ENCODE measurements at places on chromosomes 13 and 19.

- DNase-seq, result no peak
These were observed 308.8 kb upstream of the PCDH9 start for GRCh38 chr13:67538906-67539305.

- no peak for DNase-seq
These were observed 23.7 kb downstream of the NHLRC3 start for GRCh38 chr13:39062004-39062403.

DNA sequence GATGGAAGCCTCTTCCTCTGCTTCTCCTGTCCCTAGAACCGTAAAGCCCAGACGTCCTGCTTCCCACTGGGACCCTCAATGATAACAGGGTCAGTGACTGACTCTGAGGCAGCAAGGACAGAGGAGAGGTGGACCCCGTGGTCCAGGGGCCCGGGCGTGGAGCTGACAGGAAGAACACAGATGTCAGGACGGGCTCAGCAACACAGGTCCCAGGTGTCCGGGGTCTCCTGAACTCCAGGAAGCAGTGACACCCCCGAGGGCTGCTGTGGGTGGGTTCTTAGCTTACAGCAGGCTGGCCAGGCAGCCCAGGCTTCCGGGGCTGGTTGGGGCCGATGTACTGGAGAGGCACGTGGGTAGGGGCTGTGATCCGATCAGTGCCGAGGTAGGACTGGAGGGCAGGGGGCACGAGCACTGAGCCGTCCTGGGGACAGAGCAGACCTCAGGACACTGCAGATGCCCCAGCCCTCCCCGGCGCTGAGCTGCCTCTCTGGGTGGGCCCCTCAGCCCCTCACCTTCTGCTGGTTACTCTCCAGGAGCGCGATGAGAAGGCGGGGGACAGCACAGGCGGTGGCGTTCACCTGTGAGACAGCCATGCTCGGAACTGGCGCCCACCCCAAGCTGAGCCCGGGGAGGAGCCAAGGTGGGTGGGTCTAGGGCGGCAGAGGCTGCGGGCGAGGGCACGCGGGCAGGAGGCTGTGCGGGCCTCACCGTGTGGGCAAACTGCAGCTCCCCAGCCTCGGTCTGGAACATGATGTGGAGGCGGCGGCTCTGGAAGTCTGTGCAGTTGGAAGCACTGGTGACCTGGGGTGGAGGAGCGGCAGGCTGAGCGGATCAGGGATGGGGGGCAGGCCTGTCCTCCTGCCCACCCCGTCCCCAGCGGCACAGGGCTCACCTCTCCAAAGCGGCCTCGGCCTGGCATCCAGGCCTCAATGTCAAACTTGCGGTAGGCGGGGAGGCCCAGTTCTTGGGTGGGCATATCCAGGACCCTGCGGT lies 3.6 kb upstream of the CCER2 start:
- DNase-seq, result no peak

DNA sequence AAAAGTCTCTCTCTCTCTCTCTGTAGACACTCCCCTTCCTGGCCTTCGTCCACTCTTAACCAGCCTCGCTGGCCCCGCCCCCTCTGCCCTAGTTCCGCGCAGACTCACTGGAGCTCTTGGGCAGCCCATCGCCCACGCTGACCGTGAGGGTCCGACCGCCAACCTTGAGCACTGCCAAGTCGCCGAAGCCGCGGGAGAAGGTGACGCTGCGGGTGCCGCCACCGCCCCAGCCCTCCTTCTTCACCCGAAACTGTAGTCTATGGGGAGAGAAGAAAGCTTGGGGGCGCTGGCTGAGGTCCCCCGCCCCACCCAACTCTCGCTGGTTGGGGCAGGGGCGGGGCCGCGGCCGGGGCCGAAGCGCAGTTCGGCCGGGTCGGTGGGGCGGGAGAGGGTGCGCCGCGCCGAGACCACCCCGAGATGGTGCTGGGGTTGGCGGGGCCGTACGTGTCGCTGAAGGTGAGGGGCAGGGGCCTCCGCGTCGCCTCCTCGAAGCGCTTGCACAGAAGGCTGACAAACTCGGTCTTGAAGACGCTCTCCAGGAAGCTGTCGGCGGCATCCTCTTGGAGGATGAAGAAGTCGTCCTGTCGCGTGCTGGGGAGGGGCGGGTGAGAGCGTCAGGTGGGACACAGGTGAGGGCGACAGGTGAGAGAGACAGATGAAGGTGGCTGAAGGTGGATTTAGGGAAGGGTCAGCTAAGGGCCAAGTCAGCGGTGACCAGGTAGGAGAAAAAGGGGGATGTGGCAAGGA lies 12.6 kb upstream of the ZNF414 start:
- no peak for DNase-seq

GRCh38 chr19:19532806-19533701 lies 4.3 kb downstream of the YJEFN3 start:
- DNase-seq, result no peak

GRCh38 chr19:28715157-28715556 lies 497.8 kb downstream of the UQCRFS1 start:
- no peak for DNase-seq

DNA sequence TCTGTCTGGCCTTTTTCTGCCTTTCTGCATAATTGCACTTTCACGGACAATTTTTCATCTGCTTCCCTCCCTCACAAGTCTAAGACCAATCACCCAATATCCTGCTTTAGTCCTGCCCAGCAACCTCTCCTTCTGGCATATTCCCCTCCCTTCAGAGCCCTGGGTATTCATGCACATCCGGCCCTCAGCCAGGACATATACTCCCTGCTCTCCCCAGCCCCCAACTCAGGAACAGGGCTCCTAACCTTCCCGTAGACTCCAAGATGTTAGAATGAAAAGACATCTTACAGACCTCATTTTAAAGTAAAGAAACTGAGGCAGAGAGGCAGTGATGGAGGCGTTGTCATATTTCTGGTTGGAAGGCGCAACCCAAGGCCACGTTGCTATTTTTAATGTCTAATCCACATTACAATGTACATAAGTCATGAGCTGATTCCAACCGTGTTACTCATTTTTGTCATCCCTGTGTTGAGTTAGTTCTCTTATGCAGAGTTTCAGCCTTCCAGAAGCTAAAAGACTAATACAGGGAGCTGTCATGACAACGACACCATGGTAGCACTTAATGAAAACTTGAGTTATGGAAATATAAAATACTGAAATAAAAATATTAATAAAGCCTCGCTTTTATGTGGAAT lies 209.2 kb downstream of the TSHZ3 start:
- DNase-seq, result no peak

DNA sequence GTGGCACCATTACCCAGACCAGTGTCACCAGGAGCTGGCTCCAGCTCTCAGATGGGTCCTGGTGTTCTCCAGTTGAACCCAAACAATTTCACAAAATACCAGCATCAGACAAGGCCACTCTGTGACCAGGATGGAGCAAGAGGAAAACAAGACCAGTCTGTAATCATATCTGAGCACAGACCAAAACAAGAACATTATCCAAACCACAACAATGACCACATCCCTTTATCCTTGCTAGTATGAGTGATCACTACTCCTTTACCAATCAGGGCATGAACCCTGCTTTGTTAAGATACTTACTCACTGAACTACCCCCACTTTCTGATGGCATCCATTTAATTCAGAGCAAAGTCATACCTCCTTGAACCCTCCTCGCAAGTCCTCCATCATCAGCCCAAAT lies 145.9 kb downstream of the NUFIP1 start:
- no peak for DNase-seq

GRCh38 chr13:66933994-66934393 lies 296.1 kb downstream of the PCDH9 start:
- no peak for DNase-seq

GRCh38 chr19:7562646-7563393 lies 27.3 kb downstream of the PNPLA6 start:
- no peak for DNase-seq

- DNase-seq, result no peak
These were observed 173.7 kb downstream of the KLF12 start for GRCh38 chr13:73960474-73960873.

GRCh38 chr13:35514061-35514477 lies 37.6 kb upstream of the MAB21L1 start:
- DNase-seq, result no peak

GRCh38 chr13:40503966-40504591 lies 162.4 kb downstream of the FOXO1 start:
- DNase-seq, result no peak

DNA sequence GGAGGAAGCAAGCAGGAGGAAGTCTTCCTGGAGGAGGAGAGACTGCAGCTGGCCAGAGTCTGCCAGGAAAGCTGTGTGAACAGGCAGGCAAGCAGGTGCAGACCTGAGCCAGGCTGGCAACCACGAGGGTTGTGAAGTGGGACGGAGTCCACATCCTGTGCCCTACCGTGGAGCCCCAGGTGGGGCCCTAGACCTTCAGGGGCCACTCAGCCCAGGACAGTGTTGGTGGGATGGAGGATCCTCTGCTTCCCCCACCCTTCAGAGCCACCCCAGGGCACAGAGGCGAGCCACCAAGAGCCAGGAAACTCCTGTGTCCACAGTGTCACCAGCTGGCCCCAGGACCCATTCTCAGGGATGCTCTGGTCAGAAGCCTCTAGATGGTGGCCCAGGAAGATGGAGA lies 8.4 kb upstream of the VSTM2B start:
- DNase-seq, result no peak

GRCh38 chr19:19677579-19677978 lies 8.9 kb downstream of the ZNF101 start:
- no peak for DNase-seq

GRCh38 chr19:12244370-12244769 lies 50.3 kb downstream of the ZNF44 start:
- no peak for DNase-seq

DNA sequence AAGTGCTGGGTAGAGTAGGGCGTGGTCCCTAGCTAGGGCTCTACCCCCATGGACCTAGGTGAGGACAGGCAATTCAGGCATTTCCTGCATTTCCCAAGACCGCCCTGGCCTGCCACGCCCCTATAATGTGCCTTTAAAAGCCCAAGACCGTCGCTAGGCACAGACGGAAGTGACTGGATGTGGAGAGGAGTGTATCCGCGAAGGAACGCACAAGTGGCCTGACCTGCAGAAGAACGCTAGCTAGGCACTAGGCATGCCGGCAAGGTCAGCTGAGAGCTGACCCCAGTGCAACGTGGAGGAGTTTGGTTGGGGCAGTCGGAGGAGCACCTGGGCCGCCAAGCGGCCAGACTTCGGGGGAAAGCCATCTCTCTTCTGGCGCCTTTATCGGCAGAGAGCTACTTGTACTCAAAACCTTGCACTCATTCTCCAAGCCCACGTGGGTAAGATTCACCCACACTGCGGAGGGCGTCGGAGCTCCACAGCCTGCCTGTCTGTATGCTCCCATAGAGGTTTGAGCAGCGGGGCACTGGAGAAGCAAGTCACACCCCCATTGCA lies 370.0 kb downstream of the FGF9 start:
- peak; percentile 72 for DNase-seq

DNA sequence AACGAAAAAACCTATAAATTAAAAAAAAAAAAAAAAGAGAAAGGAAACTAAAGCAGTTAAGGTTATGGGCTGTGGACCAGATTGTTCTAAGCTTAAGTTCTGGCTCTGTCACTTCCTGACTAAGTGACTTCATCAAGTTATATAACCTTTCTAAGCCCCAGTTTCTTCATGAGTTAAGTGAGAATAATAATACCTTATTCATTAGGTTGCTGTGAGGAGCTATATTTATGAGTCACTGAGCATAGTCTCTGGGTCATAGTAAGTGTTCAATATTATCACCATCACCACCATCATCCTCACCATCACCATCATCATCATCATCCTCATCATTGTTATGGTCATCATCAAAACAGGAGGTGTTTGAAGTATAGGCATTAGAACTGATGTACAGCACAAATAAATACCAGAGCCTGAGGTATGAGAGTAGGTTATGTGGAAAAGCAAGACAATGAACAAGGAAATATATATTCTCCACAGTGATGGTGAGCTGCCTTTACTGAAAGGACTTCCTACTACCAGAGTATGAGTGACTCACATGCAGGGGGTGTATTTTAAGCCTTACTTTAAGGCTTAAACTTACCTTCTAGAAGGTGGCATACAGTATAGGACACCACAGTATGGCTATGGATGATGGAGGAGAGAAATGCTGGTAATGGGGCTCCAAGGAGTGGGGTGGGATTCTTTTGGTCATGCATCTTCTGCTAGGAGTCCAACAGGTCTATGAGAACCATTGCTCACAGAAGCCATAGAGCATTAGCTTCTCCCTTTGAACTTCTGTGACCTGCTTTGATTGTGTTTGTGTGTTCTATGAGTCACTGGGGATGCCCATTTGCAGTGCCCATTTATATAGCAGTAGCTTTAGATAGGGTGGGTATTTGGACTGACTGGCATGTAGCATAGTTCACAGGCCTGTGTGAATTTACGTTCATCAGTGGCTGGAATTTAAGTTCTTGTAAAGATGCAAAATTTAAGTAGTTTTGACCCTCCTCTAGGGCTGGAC lies 104.4 kb downstream of the KLF5 start:
- DNase-seq, result no peak

GRCh38 chr19:51739466-51740213 lies 12.0 kb downstream of the FPR1 start:
- DNase-seq, result no peak

DNA sequence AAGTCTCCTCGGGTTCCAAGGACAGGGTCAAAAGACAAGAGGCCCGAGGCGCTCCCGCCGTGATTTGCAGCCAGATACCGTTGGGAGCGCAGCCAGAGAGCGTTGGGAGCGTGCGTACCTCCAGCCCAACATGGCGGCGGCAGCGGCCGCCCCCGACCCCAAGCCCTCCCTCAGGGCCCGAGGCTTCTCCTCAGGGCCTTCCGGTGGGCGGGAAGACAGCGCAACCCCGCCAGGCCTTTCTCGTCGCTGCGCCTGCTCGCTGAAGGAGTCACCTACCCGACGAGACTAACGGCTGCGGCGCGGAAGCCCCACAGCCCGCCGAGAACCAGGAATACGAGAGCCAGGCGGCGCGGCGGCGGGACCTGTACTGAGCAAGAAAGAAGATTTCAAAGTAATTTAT lies 3.2 kb upstream of the ZNF850 start:
- DNase-seq, result no peak

DNA sequence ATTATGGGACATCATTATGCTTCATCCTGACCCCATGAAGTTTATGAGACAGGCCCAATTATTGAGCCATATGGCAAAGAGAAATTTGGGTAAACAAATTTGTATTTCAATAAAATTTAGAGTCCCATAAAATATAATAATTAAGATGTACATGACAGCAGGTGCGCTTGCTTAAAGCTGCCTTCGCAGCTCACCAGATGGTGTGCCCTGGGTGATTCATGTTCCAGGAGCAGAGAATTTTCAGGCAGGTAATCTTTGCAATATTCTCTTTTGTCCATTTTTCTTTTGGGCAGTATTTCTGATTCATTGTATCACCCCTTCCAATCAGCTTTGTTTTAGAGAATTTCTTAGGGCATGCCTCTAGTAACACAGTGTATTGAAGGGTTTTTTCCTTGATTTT lies 39.5 kb upstream of the WASF3 start:
- no peak for DNase-seq

- DNase-seq, result no peak
These were observed 4.1 kb downstream of the NTN5 start for GRCh38 chr19:48668761-48669160.
